ENCODE measurements at places on chromosomes 3 and 15.
A peak's percentile ranks its signal among the peaks of the same experiment; 100 is the strongest.

GRCh38 chr3:4990069-4990468, 10.8 kb downstream of the BHLHE40 start:
- no peak for DNase-seq

DNA sequence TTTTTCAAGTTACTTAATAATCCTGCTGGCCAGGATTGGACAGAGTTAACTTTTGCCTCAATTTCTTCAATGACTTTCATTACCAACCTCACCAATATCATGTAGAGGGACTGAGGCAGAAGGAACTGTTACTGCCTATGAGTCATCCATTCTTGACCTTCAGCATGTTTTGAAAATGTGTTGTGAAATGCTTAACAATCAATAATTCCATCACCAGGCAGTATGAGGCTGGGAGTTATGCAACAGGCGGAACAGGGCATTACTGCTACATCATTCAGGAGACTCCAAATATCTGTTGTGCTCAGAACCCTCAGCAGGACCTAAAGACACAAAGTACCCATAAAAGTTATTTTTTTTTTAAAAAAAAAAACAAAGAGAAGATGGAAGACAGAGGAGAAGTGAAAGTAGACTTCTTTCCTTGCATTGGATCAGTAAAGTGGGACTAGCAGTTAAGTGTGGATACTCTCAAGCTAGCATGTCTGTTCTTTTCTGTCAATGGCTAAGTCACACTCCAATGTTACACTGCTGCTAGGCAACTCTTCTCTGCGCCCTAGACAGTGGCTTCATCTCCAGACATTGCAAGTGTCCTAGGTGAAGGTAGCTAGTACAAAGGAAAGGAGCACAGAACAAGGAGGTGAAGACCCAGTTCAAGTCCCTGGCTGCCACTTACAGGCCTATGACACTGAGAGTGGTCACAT, 184.9 kb upstream of the LPP start:
- DNase-seq = no peak

DNA sequence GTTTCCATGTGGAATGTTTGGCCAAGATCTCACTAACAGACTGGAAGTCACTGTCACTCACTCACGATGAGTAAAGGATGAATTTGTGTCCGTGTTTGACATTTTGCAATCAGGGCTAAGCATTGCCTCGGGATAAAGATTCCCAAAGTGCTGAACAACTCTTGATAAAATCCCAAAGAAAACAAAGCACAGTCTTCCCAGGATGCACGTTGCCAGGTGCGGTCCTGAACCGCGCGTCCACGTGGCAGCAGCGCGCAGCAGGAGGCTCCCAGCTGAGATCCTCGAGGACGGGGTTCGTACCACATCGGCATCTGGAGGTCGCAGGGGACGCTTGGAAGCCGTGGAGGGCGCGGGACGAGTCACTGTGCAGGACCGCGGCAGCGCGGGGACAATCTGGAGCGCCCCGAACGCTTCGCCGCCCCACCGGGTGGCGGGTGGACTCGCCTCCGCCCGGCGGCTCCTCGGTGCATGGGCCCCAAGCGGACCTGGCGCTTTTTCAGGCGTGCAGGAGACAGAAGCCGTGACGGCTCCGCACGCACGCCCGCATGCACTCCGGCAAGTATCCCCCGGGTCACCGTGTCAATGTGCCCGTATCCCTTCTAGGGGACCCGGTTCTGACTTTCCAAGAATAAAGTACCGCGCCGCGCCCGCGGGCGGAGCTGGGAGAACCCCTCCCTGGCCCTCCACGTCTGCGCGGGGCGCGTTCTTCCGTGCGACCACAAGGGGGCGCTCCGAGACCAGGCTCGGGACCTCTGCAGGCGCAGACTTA, 17.7 kb downstream of the CPN2 start:
- peak; percentile 97 for DNase-seq

GRCh38 chr15:31252171-31252785, 74.4 kb upstream of the KLF13 start:
- DNase-seq = no peak

DNA sequence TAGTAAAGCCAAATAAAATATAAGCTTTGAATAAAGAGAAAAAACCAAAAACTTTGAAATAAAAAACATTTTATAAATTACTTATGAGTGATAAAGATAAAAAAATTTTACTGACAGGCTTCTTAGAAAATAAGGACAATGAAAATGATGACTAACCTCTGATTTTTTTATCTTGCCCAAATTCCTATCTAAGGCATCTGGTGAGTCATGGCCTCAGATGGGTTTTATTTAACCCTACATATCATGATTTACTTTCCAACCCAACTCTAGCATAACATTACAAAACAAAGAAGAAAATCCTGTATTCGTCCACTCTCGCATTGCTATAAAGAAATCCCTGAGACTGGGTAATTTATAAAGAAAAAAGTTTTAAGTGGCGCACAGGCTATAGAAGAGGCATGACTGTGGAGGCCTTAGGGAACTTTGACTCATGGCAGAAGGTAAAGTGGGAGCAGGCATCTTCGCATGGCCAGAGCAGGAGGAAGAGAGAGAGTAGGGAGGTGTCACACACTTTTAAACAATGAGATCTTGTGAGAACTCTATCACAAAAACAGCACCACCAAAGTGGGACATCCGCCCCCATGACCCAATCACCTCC, 152.1 kb downstream of the NEK10 start:
- DNase-seq = no peak

DNA sequence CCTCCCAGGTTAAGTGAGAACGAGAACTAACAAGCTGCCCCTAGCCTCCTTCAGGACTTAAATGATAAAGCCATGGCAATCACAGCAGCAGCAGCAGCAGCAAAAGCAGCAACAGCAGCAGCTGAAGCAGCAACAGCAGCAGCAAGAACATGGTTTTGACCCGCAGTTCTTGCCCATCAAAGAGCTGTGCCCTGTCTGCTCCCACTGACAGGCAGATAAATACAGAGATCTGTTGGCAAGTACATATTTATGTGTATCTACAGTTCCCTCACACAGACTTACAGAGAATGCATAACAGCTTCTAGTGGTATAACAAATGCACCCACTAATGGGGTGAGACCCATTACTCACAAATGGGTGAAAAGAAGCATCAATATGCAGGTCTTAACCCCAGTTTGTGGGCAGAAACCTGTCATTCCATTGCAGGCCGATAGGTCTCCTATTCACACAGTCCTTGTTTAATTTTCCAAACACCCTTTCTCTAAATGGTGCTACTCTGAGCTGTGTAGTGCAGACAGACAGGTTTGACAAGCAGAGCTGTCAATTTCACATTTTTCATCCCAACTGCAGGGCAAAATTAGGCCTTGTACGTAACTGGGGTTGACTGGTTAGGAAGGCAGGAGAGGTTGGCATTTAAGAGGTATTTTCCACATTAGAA, 316.3 kb downstream of the TIGIT start:
- no peak for DNase-seq

- no peak for DNase-seq
Measured at GRCh38 chr15:100348578-100348977, 6.8 kb upstream of the ADAMTS17 start.

DNA sequence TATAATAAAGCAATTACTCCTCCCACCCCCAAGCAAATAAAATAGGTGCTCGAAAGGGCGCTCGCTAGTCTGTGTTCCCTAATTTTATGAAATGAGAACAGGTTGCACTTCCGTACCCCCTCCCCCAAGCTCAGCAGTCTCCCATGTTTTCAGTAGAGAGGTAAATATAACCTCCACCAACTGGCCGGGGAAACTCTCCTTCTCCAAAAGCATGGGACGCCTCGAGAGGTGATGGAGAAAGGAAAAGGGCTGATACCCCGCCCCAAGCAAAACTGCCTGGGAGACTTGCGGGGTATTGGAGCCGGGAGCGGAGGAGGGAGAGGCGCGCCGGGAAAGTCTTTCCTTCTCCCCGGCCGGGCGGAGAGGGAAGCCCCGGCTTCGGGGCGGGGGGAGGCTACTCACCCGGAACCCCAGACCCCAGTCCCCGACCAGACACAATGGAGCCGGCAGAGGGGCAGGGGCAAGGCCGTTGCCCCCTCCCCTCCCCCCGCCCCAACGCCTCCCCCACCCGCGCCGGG, 605 bp downstream of the DCUN1D1 start:
- DNase-seq = peak; percentile 54

DNA sequence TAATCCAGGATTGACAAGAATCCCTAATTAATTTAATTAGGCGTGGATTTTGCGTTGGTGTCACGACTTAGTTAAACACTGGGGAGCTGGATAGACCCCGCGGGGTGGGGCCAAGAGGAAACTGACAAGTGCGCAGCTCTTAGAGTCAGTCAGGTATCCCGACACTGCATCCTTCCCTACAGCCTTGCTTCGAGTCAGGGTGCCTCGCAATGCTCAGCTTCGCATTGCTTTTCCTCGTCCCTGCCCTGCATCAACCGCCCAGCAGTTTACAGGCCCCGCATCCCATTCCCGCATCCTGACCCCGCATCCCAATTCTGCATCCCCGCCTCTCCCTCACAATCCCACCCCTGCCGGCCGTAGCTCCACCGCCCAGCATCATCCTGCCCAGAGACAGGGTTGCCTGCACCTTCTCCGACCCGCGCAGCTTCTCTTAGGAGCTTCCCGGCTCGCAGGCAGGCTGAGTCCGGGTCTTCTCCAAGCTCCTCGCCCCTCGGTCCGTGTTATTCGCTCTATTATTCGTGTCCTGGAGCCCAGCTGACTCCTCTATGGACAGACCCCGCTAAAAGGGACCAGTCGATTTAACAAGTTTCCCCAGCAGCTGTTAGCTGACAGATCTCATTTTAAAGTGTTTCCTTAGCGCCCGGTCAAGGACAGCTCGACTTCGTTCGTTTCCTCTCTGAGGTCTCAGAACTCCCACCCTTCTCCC, 699 bp upstream of the SHOX2 start:
- no peak for DNase-seq

GRCh38 chr3:189304465-189305351, 132.9 kb downstream of the TPRG1 start:
- peak; percentile 68 for DNase-seq

DNA sequence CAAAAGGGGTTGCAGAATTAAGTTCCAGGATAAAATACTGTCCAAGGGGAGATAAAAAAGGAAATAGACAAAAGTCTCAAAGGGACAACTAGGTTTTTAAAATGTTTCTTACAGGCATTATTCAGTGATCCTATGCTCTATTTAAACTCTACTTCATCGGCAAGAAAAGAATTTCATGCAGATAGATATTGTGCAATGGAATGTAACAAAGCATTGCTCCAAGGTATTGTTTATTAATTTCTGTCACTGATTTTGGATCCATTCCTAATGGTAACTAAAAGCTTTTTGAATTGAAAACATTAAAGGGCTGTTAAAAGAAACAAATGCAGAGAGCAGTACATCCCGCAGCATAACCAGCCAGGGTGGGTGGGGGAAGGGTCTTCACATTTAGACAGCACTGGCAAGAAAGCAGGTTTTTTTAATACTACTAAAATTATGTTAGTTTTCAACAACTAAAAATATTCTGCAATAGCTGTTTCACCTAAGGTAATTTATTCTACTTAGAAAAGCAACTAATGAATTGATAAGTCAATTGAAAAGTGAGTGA, 82.9 kb downstream of the THBS1 start:
- no peak for DNase-seq

GRCh38 chr15:89912674-89913396, at the start of gene ARPIN:
ARPIN (minus strand) TSS chr15:89912952; CDS start chr15:89912835, 117 bp downstream.
- peak; percentile 73 for DNase-seq

GRCh38 chr3:151875759-151876158, 2.3 kb downstream of the SUCNR1 start:
- DNase-seq = no peak

DNA sequence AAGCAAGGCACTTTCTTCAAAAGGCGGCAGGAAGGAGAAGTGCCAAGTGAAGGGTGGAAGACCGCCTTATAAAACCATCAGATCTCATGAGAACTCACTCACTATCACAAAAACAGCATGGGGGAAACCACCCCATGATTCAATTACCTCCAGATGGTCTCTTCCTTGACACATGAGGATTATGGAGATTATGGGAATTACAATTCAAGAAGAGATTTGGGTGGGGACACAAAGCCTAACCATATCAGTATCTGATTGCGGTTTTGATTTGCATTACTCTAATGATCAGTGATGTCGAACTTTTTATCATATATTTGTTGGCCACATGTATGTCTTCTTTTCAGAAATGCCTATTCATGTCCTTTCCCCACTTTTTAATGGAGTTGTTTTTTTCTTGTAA, 549.3 kb upstream of the IL12A start:
- DNase-seq = no peak

DNA sequence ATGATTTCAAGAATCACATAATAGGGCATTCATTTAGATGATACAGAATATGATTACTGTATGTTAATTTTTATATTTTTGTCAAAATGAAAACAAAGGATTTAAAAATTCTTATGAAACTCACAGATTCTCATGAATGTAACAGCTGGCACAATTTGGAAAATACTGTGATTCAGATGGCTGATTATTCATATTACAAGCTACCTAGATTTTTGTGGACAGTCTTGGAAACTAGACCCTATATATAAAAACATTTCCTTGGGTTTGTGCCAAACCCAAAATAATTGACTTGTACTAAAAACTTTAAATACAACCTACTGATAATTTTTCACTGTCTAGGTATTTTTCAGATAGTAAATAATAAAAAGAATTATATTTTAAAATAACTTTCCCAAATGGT, 26.2 kb downstream of the ZBED2 start:
- DNase-seq = no peak

- no peak for DNase-seq
Measured at GRCh38 chr3:126969586-126969985, 13.3 kb upstream of the PLXNA1 start.

- no peak for DNase-seq
Measured at GRCh38 chr3:82495655-82496054, 734.2 kb upstream of the GBE1 start.

DNA sequence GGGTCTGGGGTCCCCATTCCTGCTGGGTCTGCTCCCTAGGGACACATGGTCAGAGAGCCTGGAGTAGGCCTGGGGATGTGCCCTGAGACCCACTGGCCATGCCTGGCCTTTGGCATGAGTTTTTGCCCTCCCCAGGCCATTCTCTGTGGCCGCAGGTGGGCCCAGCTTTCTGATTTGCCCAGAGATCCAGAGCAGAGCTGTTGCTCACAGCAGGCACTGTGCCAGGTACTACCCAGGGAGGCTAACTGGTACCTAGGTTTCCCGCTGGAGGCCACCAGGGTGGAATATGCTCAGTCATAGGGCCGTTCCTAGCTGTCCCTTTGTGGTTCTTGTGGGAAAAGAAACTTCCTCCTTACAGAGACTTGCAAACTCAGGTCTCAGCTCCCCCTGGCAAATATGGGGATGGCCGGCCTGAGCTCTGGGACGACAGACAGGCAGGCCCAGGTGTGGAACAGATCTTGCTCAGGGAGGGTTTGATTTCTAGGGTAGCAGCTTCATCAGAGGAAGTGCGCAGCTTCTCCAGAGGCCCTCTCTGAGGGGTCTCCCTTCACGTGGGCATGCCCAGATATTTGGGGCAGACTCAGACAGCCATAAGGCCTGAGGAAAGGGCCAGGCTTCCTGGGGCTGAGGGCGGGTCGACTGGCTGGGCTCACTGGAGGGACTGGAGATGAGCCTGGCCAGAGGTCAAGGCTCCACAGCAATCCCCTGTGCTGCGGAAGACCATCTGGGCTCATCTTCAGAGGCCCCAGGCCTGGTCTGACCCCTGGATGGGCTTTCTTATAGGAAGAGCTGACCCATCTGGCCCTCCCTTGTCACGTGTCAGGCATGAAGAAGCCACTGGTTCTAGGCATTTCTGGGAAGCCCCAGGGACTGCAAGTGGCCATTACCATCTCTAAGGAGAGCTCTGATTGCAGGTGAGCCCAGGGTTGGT, 28.0 kb downstream of the ACAA1 start:
- DNase-seq = no peak

GRCh38 chr3:39501968-39502837, 34.7 kb downstream of the MOBP start:
- DNase-seq = no peak
